ENCODE measurements at places on chromosomes 5 and 9.

DNA sequence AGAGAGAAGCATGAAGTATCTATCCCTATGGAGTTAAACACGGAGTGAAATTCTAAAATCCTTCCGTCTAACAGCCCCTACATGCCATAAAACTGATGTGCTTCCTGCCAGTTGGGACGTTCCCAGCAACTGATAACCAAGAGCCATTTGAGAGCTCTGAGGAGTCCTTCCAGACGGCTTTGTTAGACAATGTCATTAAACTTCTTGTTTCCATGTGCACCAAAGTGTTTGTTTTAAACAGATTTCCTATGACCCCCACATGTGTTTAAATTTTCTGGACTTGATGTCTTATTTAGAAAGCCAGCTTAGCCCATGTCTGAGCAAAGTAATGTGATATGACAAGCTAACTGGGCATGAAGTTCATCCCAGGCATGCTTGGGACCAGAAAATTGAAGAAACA lies 57.2 kb upstream of the LPAR1 start:
- H3K36me3 ChIP-seq = no peaks in the 10 kb centered on the region
- DNase-seq = no peak
- H3K4me1 ChIP-seq = no peaks in the 10 kb centered on the region
- H3K27me3 ChIP-seq = peaks cover 1% of the 10 kb centered on the region

DNA sequence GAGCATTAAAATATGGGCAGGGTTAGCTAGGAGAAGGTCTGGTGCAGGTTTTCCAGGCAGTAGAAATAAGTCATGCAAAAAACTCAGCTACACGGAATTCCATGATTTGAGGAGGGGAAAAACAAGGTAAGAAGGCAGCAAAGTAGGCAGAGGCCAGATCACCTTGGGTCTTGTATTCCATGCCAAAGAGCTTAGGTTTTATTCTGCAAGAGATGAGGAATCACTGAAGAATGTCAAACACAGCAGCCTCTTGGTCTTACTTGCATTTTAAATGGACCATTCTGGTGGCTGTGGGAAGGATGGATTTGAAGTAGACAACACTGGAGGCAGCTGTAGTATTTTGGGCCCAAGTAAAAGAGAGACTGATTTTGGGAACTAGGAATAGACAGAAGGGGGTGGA lies 8.6 kb downstream of the TRPM3 start:
- no peaks in the 10 kb centered on the region for H3K4me1 ChIP-seq
- H3K27ac ChIP-seq = no peak overlapping the region
- H3K4me3 ChIP-seq = no peak overlapping the region
- no peaks in the 10 kb centered on the region for H3K27me3 ChIP-seq
- no peaks in the 10 kb centered on the region for H3K36me3 ChIP-seq
- DNase-seq = no peak

- H3K36me3 ChIP-seq = no peaks in the 10 kb centered on the region
- peak overlapping the region; percentile 14 for H3K4me3 ChIP-seq
- peak; percentile 2 for DNase-seq
- H3K4me1 ChIP-seq = peaks cover 4% of the 10 kb centered on the region
- no peak overlapping the region for H3K27ac ChIP-seq
Measured at GRCh38 chr9:29211580-29212396, 1638.5 kb upstream of the C9orf72 start.

GRCh38 chr9:114574438-114574837 lies 13.1 kb upstream of the ATP6V1G1 start:
- H3K4me1 ChIP-seq = peaks cover 9% of the 10 kb centered on the region
- no peak overlapping the region for H3K4me3 ChIP-seq
- no peak overlapping the region for H3K27ac ChIP-seq
- DNase-seq = no peak
- H3K27me3 ChIP-seq = no peaks in the 10 kb centered on the region

- no peaks in the 10 kb centered on the region for H3K27me3 ChIP-seq
- no peaks in the 10 kb centered on the region for H3K4me1 ChIP-seq
- no peak for DNase-seq
- no peak overlapping the region for H3K4me3 ChIP-seq
- no peaks in the 10 kb centered on the region for H3K36me3 ChIP-seq
Measured at GRCh38 chr5:97627272-97627671, 444.2 kb upstream of the RIOK2 start.

- H3K4me3 ChIP-seq = no peak overlapping the region
- no peaks in the 10 kb centered on the region for H3K36me3 ChIP-seq
- DNase-seq = no peak
- no peak overlapping the region for H3K27ac ChIP-seq
- no peaks in the 10 kb centered on the region for H3K4me1 ChIP-seq
Measured at GRCh38 chr9:30536494-30536893, 1847.9 kb upstream of the ACO1 start.

- DNase-seq = no peak
- peaks cover 2% of the 10 kb centered on the region for H3K36me3 ChIP-seq
- no peaks in the 10 kb centered on the region for H3K4me1 ChIP-seq
- no peak overlapping the region for H3K4me3 ChIP-seq
- no peak overlapping the region for H3K27ac ChIP-seq
- peaks cover 20% of the 10 kb centered on the region for H3K27me3 ChIP-seq
Measured at GRCh38 chr9:137879566-137880150, 2.1 kb downstream of the CACNA1B start.

DNA sequence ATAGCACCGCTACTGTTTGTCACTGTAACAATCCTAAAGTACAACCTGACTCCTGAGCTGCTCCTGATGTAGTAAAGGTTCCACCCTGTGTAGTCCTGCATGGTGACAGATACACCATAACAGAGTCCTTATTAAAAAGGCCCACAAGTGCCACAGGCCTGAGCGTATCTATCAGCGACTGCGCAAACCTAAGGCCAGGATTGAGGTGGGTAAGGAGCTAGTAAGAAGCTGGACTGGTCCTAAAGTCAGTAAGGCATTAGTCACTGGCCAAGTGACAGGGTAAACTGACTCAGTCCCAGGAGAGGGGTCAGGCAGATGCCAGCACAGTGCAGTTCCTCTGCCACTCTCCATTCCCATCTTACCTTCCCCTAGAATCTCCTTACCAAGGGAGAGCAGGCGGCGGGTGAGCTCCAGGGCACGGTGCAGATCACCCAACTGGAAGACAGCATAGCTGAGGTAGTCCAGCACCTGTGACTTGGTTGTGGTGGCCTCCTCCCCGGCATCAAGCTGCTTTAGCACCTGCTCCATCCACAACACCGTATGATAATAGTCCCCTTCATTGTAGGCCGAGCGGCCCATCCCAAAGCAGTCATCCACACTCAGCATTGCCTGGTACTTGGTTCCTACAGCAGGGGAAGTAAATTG lies 17.6 kb downstream of the P4HA2 start:
- H3K27me3 ChIP-seq = peaks cover 6% of the 10 kb centered on the region
- H3K4me3 ChIP-seq = no peak overlapping the region
- H3K36me3 ChIP-seq = no peaks in the 10 kb centered on the region
- H3K27ac ChIP-seq = no peak overlapping the region
- no peak for DNase-seq

GRCh38 chr5:2282893-2283292 lies 400.2 kb upstream of the IRX4 start:
- H3K27me3 ChIP-seq = peaks cover 3% of the 10 kb centered on the region
- no peak for DNase-seq
- no peak overlapping the region for H3K27ac ChIP-seq
- no peak overlapping the region for H3K4me3 ChIP-seq
- no peaks in the 10 kb centered on the region for H3K36me3 ChIP-seq
- H3K4me1 ChIP-seq = no peaks in the 10 kb centered on the region

DNA sequence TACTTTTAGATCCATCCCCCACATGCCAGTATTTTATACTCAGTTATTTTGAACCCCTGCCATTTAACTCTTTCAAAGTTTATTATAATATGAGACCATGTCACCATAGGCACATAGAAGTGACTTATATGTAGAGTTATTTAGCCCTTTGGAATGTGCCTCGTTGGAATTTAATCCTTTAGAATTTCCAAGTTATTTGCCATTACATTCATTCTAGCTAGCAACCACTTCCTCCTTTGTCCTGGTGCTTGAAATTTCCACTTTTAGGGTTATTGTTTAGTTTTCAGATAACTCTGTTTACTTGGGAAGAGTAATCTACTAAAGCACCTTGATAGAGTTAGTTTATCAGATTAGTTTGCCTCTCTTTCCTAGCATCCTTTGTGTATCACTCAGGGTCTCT lies 82.8 kb upstream of the TLE1 start:
- H3K27me3 ChIP-seq = peaks cover 4% of the 10 kb centered on the region
- H3K4me3 ChIP-seq = no peak overlapping the region
- DNase-seq = no peak
- no peaks in the 10 kb centered on the region for H3K4me1 ChIP-seq

DNA sequence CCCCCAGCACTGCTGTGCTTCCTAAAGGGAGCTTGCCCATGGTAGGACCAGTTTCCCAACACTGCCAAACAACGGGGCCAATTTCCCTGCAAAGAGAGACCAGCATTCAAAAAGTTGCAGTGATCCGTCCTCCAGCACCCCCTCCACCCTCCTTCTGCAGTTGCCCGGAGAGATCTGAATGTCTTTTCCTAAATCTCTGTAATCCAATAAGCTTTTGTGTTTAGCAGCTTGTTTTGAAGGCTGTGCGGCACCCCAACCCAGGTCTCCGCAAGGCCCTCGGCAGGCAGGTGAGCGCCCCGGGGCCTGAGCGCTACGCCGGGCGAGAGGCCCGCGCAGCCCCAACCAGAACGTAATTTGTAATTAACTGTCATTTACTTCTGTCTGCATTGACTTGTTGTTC lies 366.9 kb upstream of the IRX2 start:
- H3K27me3 ChIP-seq = peaks cover 2% of the 10 kb centered on the region
- H3K27ac ChIP-seq = no peak overlapping the region
- DNase-seq = no peak
- no peaks in the 10 kb centered on the region for H3K36me3 ChIP-seq

GRCh38 chr5:122376250-122376649 lies 64.2 kb downstream of the SNCAIP start:
- H3K36me3 ChIP-seq = no peaks in the 10 kb centered on the region
- H3K27ac ChIP-seq = no peak overlapping the region
- no peak overlapping the region for H3K4me3 ChIP-seq
- no peak for DNase-seq
- H3K27me3 ChIP-seq = no peaks in the 10 kb centered on the region
